ENCODE measurements at places on chromosomes 12 and 14.
A peak's percentile ranks its signal among the peaks of the same experiment; 100 is the strongest.

GRCh38 chr12:97977870-97978405, 515.3 kb downstream of the RMST start:
- no peak for DNase-seq

DNA sequence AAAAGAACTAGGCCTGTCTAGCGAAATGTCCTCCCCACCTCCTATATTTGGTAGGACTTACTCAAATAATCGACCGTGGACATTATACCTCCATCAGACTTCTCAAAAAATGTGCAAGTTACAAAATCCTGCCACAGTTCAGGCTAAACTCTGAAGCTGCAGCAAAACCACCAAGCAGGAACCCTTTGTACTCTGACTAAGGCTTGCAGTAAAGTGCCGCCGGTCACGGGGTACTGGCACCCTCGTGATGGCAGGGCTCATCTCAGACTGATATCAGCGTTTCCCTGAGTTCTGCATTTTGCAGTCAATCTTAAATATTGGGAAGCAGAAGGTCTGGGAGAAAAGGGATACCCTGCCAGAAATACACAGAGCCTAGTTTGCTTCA, 17.1 kb downstream of the SLC11A2 start:
- no peak for DNase-seq

- no peak for DNase-seq
These were observed 197.0 kb upstream of the AMIGO2 start for GRCh38 chr12:47276621-47277309.

DNA sequence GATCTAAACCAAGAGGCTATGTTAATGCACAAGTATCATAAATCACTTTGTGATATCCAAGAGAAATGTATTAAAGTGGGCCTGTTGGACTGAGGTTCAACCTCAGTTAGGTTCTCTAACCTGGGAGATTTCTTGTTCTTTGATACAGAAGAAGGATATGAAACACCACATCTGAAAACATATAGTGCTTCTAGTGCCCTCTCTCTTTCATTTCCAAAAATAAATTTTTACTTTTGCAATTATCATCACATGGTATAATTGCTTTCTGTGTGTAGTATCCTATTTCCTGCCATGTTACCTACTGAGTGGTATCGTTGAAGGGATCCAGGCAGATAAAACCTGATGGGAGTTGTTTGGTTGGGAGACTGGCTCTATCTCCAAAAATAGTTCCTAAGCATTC, 264.9 kb downstream of the CCER1 start:
- DNase-seq = no peak

GRCh38 chr14:89720076-89720687, 234.3 kb downstream of the EFCAB11 start:
- no peak for DNase-seq

DNA sequence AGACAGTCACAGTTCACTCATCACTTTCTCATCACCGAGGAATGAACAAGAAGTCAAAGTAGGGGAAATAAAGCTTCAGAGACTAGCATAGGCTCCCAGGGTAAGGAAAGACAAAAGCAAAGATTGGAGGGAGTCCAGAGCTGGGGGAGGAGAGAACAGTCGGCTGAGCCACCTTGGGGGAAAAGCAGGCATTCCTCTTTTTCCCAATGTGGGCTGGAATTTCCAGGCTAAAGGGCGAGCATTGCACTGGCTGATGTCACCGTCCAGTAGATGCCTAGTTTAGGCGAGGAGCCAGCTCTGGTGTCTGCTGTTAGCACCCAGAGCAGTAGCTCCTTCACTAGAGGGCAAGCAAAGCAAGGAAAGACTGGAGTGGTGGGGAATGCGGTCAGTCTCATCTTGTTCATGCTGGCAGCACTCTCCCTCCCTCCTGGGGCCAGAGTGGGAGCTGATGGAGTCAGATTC, 8.5 kb upstream of the KRT75 start:
- no peak for DNase-seq

DNA sequence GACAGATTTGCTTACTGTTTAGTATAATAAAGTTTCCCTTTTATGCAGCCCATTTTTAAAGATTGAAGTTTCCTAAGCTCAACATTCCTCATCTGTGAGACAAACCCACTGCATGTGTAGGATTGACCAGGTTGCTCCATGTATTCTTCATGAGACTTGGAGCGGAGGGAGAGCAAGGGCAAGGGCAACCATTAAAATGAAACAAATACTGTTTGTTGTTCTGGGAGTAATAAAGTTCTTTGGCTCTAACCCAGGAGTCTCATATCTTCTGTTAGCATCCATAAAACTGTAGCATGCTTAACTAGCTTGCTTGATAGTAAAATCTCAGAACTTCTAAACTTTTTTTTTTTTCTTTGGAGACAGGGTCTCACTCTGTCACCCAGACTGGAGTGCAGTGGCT, 74.2 kb downstream of the NTS start:
- no peak for DNase-seq

- no peak for DNase-seq
These were observed 114.1 kb downstream of the FSCB start for GRCh38 chr14:44392984-44393383.

DNA sequence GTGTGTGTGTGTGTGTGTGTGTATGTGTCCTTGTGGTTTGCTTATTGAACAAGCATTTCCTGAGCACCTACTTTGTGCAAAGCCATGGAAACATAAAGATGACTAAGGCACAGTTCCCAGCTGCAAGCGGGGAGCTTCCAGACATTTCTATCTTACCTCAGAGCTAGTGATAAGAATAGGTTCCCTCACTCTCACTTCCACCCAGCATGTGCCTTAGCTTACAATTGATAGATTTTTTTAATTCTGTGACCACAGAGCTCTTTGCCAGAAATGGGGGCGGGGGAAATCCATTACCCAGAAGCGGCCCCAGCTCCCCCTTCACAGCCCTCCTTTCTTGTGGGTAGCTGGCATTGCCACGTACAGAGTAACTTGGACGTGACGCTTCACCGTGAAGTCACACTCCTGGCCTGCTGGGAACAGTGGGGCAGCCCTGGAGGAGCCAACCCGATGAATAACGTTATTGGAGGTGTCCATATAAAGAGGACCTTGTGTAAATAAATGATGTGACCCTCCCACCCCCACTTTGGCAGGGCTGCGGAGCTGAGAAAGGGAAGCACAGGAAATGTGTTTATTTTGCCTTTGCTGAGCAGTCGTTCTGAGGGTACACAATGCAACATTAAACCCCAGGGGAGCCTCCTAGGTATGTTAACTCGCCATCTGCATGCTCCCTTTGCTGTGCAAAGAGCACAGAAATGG, 238.9 kb downstream of the CHST11 start:
- peak; percentile 63 for DNase-seq

- DNase-seq = no peak
These were observed 6.0 kb downstream of the ORAI1 start for GRCh38 chr12:121632069-121632970.

DNA sequence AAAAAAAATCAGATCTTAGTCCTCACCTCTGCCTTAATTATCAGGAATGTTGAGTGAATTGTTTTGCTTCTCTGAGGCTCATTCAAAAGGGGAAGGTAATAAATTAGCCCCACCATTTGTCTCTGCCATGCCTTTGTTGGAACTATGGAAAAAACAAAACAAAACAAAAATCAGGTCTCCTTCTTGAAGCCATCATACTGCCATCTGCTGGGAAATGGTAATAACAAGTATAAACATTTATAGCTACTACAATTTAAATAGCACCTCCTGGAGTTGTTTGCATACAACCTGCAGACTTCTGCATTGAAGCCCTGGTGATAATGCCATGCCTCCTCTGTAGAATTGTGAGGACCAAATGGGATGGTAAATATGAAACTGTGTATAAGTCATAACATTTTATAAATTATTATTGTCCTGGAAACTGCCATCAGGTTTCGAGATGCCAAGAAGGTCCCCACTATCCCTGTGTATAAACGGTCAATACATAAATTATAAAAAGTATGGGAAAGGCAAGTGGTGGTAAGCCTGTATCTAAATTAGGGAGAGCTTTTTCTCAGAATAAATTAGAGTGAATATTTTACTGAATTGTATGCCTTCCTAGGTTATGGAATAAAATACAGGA, 87.2 kb upstream of the FGD4 start:
- no peak for DNase-seq

- DNase-seq = no peak
These were observed 4.9 kb downstream of the DUSP6 start for GRCh38 chr12:89347325-89347829.

- no peak for DNase-seq
These were observed 400 bp upstream of the NDUFA12 start for GRCh38 chr12:95003921-95004272.

GRCh38 chr12:68170726-68171125, 11.2 kb upstream of the IFNG start:
- no peak for DNase-seq

- DNase-seq = no peak
These were observed 267.0 kb downstream of the RPL10L start for GRCh38 chr14:46384611-46385010.

GRCh38 chr14:51723990-51724389, 72.3 kb downstream of the FRMD6 start:
- DNase-seq = no peak

DNA sequence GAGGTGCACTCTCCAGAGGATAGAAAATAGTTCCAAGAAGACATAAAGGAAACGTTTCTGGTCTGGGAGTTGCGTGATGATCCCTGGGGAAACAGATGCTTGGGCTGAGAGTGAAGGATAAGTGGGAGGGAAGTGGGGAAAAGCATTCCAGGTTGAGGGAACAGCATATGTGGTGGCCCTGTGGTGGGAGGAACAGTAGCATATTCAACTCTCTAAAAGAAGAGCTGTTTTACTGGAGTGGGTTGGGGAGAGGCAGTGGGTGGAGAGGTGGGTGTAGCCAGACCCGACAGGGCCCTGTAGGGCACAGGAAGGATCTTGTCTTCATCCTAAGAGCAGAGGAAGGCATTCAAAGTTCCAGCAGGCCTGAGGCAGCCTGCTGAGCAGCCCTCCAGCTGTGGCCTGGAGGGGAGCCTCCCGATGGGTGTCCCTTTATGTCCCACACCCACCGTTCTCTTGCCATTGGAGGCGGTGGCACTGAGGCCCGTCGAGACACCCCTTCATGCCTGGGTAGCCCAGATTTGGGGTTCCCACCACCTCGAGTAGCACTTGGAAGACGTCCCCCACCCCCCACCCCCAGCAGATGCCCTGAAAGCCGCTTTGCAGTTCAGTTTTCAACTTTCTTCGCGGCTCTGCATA, 310.5 kb upstream of the FKBP4 start:
- DNase-seq = no peak

DNA sequence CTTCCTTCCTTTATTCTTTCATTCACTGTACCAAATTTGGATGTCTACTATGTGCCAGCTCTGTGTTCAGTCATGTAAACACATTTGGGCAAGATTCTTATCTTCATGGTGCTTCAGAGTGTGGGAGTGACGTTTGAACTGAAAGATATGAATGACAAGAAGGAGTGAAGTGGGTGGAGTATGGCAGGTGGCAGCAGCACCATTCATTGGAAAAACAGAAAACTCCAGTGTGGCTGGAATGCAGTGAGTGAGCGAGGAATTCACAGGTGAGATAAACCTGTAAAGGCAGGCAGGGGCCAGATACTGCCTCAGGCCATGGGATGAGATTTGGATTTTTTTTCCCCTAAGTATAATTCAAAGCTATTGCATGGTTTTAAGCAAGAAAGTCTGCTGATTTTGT, 140.7 kb upstream of the CCDC198 start:
- no peak for DNase-seq

GRCh38 chr14:59389936-59390335, 75.2 kb downstream of the GPR135 start:
- no peak for DNase-seq

DNA sequence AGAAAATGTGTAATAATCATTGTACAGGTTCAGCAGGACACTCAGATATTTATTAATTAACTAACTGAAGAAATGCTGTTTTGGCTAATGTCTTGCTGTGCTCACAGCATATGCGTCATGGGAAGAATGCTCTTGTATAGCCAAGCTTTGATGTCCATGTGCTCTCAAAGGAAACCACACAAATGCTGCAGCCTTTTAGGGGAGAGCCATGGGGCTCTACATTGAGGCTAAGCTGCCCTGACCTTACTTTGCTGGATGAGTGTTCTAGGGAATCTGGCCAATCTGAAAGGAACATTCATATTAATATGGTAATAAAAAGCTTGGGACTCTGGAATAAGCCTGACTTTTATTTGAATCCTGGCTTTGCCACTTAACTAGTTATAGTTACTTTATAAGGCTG, 9.5 kb upstream of the CRADD start:
- no peak for DNase-seq

DNA sequence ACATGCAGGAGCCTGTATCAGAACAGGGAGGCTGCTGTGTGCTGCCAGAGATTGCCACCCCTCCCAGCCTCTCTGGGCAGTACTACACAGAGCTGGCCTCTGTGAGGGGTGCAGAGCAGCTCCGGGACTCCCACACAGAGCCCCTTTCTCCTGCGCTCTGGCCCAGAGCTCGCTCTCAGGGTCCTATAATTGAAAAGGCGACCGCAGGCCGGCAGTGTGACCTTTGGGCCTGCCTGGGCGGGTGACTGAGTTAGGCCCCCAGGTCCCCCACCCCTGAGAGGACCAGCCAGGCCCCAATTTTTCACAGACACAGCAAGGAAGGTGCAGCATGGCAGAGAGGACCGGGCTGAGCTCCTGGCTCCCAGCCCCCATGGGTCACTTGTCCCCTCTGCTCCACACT, 136.4 kb downstream of the ZFP36L1 start:
- no peak for DNase-seq

DNA sequence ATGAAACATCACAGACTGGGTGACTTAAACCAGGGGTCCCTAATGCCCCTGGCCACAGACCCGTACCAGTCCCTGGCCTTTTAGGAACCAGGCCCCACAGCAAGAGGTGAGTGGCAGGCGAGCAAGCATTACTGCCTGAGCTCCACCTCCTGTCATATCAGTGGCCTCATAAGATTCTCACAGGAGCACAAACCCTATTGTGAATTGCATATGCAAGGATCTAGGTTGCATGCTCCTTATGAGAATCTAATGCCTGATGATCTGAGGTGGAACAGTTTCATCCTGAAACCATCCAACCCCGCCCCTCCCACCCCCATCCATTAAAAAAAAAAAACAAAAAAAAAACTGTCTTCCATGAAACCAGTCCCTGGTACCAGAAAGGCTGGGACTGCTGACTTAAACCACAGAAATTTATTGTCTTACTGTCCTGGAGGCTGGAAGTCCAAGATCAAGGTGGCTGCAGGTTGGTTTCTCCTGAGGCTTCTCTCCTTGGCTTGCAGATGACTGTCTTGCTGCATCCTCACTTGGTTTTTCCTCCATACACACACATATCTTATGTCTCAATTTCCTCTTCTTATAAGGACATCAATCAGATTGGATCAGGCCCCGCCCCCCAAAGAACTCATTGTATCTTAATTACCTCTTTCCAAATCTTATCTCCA, 235.9 kb downstream of the CHST11 start:
- DNase-seq = no peak

DNA sequence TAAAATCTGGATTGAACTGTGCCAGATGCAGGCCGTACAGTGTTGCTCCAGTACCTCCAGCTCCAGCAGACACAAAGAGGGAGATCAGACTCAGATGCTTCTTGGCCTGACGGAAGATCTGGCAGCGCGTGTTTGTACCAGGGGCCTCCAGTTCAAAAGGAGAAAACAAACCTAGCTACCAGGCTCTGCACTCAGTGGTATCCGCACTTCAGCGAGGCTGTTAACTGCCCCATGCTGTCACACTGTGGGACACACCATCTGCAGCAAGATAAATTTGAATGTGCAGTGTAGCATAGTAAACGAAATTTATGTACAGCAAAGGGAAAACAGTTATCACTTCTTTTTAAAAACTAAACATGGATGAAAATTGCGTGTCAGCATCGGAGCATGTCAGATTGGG, 5.1 kb downstream of the DYNC1H1 start:
- DNase-seq = no peak

- DNase-seq = no peak
These were observed 18.4 kb downstream of the TMPO start for GRCh38 chr12:98533723-98534251.
